Midbrain (tissue), 1 donor: ENCODE measurements at places on chromosomes 11 and 22.

GRCh38 chr11:72609045-72609444, 65.2 kb downstream of the PDE2A start:
- no peak for DNase-seq

DNA sequence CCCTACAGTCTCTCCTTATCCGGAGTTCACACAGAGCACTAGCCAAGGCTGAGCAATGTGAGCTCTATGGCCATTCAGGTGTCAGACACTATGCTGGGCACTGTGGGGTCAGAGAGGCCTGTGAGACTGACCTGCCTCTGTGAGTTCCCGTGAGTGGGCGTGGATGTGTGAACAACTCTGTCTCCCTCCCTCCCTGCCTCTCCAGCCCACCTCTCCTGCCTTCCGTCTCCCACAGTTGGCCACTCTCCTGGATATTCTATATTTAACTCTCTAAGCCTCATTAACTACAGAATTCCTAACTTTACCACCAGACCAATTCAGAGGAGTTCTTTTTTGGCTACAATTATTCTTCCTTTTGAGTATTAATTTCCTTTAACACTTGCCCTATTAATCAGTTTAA, 191.6 kb upstream of the NCAM1 start:
- DNase-seq = no peak

- DNase-seq = no peak
Measured at GRCh38 chr11:76629116-76629852, 41.3 kb downstream of the LRRC32 start.

GRCh38 chr11:58830673-58831301, 13.7 kb downstream of the GLYATL2 start:
- no peak for DNase-seq

DNA sequence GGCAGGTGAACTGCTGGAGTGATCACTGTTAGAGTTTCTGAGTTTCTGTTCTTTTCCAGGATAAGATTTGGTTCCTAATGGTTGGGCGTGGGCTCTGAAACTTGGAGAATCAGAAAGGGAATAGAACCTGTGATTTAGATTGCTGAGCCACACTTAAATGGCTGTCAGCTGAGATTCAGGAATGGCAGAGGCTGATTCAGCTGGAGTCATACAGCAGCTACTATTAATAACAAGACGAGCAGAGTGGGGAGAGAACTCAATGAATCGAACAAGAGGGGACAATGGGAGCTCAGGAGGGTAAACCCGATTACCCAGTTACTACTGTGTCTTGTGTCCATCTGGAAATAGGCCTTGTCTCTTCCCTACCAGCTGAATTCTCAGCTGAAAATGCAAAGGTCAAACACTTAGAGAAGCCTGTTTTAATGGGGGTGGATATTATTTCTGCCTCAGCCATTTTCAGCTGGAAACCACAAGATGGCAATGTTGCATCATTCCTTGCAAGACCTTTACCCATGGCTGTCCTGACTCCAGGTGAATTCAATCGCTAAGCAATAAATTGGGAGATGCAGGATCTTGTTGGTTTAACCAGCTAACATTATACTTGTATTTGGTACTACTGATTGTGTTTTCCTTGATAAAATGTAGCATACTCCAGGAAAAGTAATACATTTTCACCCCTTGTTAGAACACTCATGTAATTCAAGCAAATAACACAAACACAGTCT, 104.5 kb upstream of the RAG2 start:
- DNase-seq = peak; percentile 64
